Activated naive CD4-positive, alpha-beta T cell treated with Interleukin-2 at 50 U/mL for 16 hours (primary cell): ENCODE measurements at places on chromosomes 2 and 18.

DNA sequence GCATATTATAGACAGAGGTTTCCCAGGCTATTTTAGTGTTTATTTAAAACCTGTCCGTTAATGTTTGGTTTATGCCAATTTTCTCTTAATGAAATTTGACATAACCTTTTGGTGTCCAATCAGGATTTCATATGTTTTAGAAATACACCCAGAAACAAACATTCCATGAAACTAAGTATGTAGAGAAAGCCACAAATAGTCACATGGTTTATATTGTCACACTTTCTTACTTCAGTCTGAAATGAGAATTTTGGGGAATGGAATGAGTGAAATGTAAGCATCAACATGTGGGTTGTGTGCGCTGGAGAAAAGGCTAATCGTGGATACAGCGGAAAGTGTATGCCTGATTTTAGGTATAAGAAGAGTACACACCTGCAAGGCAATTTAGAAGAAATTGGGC is 277.0 kb upstream of the RAB12 start:
- no peak for DNase-seq

DNA sequence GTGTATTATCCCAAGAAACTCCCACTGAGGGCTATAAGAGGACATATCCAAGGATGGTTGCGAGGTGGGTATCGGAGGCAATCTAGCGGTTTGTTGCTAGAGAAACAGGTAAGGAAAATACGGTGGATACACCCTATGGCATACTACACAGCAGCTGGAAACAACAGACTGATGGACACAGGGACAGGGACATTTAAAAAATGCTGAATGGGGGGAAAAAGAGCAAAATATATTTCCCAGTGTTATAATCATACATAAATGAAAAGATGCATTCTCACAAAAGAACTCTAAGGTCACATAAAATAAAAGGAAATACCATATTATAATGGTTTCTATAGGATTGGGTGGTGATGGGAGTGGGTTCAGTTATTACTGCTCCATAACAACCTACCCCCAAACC is 95.9 kb downstream of the SMC6 start:
- DNase-seq, result no peak

DNA sequence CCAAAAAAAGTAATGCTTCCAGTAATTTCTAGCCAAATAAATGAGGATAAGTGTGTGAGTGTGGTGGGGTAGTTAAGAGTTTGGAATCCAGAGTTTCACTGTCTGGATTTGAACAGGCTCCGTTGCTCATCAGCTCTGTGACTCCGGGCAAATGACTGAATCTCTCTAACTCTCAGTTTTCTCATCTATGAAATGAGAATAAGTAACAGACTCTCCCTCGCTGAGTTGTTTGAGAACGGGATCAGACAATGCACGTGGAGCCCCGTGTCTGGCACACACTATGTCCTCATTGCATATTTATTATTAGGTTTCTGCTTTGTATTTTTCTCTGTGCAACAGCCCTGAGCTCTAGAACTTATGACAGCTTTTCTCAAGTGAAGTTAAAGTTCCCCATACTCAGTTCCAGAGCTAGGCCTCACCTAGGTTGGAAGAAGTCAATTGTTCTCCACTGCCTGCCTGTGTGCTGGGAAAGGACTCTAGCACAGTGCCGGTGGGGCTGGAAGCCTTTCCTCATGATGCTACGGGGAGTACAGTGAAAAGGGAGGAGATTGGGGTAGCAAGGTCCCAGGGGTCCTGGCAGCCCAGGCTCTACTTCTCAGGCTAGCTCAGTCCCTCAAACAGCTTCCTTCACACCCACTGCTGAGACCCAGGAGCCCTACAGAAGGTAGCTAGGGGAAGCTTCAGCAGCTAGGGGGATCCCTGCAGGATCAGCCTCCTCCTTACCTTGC is 1.7 kb upstream of the ICOS start:
- no peak for DNase-seq

DNA sequence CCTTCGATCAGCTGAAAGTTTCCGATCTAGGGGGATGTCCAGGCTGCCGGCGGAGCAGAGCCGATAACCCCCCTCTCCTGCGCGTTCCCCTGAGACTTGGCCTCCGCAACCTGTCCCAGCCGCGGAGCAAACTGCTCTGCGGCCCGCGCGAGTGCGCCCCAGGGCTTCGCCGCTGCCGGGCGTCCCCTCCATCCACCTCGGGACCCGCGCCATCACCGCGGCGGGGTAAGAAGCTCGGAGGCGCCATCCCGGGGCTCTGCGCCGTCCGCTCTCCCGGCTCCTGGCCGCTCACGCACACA is 990 bp upstream of the GDF7 start:
- DNase-seq, result no peak

DNA sequence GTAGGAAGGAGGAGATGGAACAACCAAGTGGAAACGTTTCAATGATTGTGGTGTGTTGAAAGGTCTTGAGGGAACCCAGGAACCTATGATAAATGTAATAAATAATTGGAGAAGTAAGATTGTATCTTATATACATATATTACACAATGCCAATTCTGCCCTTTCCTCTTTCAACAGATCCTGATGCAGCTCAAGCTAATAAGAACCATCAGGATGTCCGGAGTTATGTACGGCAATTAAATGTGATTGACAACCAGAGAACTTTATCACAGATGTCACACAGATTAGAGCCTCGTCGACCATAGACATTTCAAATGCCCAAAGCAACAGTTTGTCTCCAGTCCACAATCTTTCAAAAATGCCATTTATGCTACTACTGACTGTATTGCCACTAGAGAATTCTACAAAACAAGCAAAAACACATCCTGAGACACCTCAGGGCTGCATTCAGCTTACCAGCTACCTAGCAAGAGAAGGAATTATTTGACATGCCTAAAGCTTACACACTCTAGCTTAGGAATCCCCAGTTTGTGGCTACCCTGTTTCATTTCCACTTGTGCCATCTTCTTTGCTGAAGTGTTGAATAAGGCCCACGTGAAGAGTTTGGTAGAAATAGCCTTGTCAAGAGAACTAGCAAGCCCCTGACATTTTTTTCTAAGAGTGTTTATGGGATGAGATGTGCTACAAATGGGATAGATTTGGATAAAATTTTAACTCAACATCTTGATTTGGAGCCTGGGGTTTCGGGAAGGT is 24.0 kb upstream of the MAP3K20 start:
- no peak for DNase-seq

DNA sequence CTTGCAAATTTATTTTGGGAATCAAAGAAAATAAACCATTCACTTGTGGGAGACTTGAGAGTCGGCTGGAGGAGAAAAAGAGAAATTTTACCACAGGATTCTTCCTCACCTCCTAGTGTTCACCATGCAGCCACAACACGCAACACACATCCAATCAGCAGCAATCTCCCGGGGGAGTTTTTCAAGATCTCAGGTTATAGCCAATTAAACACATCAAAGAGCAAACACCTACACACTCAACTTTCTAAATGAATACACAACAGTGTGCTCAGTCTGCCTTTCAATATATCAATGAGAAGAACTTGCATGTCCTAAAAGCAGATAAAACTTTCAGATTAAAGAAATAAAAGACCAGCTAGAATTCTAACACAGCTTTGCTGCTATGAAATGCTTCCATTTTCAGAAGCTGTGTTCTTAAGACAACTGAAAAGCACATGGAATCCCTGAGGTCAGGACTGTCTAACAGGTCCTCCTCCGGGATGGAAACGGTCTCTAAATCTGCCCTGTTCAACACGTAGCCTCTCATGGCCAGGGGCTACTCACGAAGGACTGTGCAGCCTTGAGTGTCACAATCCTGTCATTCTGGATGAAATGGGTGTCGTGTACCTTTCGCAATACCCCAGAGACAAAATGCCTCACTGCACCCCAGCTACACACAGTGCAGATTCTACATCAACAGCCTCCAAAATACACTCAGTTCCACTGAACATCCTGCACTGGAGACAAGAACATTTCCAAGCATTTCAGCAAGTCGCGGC is 84.2 kb downstream of the ZNF516 start:
- peak; percentile 16 for DNase-seq

- DNase-seq, result no peak
Measured at GRCh38 chr18:49582579-49582978, 20.7 kb downstream of the LIPG start.

DNA sequence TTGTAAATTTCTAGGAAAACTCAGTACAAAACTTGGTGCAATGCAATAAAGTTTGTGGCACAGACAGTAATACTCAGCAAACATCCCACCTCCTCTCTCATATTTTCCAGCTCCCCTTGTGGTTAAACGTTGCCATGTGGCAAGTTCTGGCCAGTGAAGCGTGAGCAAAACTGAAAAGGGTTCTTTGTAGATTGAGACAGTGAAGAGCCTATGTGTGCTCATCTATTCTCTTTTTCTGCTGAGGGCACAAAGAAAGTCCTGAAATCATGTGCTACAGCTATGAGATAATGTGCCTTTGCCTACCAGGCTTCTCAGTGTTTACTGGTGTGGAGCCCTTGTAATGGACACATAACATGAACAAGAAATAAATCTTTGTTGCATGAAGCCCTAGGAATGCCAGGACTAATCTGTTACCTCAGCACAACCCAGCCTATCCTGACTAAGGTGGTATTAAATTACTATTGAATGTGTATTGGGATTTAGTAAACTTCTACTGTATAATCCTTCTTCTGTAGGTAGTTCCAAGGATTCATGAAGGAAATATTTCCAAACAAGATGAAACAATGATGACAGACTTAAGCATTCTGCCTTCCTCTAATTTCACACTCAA is 13.0 kb upstream of the TYMS start:
- DNase-seq, result no peak

- DNase-seq, result no peak
Measured at GRCh38 chr2:27569398-27569797, 13.4 kb upstream of the ZNF512 start.

GRCh38 chr2:161207941-161208340 is 47.7 kb downstream of the TANK start:
- DNase-seq, result no peak

GRCh38 chr18:68215931-68216330 is 499.0 kb downstream of the TMX3 start:
- no peak for DNase-seq

GRCh38 chr2:237280939-237281338 is 133.0 kb downstream of the COL6A3 start:
- DNase-seq, result no peak

DNA sequence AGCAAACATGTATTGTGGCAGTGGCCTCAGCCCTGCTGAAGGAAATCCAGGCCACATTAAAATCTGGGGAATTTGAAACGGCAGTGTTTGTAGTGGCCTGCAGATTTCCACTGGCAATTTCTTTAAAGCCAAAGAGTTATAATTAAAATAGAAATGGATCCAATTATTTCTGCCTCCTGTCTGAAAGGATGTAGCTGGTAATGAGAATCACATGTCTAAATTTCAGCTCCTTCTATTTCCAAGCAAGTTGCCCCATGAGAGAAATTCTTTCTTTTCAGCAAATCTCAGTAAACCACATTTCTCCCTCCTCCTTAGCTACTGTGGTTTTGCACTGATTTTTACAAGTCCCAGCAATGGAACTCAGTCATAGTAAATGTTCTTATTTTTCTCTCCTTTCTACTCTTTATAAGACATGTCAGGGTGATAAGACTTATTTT is 55.4 kb upstream of the ZNF396 start:
- DNase-seq, result no peak

- DNase-seq, result no peak
Measured at GRCh38 chr2:99860720-99861375, 281.5 kb downstream of the AFF3 start.

DNA sequence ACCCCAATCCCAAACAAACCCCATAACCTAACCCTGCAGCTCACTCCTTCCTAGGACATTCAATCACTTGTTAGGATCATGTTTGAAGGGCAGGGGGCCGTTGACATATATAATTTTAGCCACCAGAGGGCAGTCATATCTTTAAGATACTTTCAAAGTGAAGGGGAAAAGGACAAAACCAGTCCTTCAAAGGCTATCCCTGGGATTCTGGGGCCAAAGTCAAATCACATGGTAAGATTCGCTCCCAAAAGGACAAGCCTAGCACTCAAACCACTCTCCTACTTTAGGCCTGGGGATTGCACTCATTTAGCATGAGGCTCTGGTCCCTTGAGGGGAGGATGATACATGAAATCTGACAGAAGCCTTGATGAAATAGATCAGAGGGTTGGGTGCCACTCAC is 44.6 kb downstream of the HAUS1 start:
- DNase-seq, result peak; percentile 37

DNA sequence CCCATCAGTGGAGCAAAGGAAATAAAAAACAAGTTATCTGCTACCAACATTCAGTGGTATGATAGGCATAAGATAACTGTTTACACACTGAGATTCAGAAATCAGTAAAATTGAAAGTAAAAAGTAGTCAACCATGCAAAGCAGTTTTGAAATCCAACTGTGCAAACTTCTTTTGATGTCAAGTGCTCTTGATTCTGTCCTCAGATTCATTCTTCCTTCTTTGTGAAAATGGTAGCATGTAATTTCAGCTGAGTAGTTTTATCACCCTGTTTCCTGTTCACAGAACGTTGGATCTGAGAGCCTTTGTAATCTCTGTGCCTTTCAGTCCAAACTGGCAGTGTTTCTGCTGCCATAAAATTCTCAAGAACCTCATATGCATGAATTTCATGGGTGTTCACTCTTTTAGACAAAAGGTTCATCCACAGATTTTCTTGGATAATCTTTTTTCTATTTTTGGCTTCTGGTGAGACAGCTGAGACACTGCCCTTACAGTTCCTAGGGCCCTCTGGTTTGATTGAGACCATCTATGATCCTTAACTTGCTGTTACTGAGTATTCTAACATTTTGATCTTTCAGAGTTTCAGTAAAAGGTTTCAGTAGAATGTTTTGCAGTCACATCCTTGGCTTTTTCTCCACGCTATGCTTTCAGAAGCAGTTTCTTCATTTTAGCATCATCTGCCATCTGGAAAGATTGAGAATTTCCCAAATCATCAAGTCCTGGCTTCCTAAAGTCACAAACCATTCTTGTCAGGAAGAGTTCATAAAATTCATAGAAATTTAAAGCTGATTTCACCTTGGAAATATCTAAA is 272.3 kb upstream of the EPHA4 start:
- DNase-seq, result no peak

DNA sequence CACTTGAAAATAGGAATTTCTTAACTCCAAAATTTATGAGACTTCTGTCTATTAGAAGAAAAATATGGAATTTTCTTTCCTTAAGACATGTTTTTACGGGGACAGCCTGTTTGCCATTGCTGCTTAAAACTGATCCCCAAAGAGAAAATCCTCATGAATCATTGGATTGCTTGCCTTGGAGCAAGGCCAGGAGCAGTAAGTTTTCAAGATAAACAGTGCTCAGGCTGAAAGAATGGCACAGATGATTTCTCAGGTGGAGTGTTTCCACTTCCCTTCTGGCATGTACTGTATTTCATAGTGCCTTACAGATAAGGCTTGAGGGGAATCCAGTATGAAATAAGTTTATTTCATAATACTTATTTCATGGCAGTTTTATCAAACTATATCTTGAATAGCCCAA is 74.3 kb upstream of the MMADHC start:
- DNase-seq, result no peak

GRCh38 chr18:63137999-63138435 is 181.6 kb downstream of the BCL2 start:
- DNase-seq, result peak; percentile 50

DNA sequence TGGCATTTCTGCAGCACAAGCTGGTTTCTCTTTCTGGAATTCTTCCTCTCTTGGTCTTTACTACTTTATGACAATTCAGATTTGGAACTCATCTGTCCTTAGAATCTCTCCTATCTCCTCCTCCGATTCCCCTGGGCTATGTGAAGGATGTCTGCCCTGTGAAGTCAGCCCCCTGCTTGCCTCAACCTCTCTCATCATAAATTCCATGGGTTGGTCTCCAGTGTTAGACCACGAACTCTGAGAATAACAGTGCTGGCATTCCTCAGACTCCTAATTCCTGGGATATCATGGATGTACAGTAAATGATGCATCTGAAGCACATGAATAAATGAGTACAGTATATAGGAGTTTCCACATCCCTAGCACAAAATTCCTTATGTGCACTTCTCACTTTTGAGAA is 21.0 kb upstream of the CYRIA start:
- no peak for DNase-seq
